ENCODE measurements at places on chromosomes 6 and 20.

- DNase-seq, result no peak
Observed at GRCh38 chr6:11571073-11571472, 33.5 kb downstream of the TMEM170B start.

- no peak for DNase-seq
Observed at GRCh38 chr20:8489094-8489883, 357.2 kb downstream of the PLCB1 start.

- DNase-seq, result no peak
Observed at GRCh38 chr20:37498066-37498665, 22.9 kb upstream of the NNAT start.

- no peak for DNase-seq
Observed at GRCh38 chr6:47714802-47715201, 16.4 kb downstream of the ADGRF4 start.

- no peak for DNase-seq
Observed at GRCh38 chr20:10330071-10330470, 104.0 kb downstream of the MKKS start.

DNA sequence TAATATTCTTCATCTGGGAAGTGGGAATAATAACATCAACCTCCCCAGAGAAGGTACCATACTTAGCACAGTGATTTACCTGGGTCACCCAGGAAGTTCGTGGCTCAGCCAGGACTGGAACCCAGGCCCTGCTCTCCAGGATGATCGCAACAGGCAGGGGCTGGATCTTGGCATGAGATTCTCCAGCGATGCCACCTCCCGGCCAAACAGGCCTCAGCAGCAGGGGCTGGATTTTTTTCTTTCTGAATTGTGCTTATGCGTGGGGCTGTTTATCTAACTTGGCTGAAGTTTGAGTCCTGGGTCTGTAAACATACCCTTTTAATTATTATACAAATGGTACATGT is 129.5 kb upstream of the PTPN1 start:
- no peak for DNase-seq

GRCh38 chr6:36636687-36637418 is 41.7 kb upstream of the CDKN1A start:
- no peak for DNase-seq

- DNase-seq, result no peak
Observed at GRCh38 chr6:133542056-133542821, 301.1 kb downstream of the EYA4 start.

- no peak for DNase-seq
Observed at GRCh38 chr6:1068068-1068467, 243.8 kb upstream of the FOXQ1 start.

- DNase-seq, result no peak
Observed at GRCh38 chr6:91340896-91341395, 754.1 kb upstream of the MAP3K7 start.

- DNase-seq, result no peak
Observed at GRCh38 chr6:158751921-158752320, 67.2 kb downstream of the EZR start.

GRCh38 chr6:69370763-69371162 is 426.0 kb downstream of the LMBRD1 start:
- DNase-seq, result no peak

DNA sequence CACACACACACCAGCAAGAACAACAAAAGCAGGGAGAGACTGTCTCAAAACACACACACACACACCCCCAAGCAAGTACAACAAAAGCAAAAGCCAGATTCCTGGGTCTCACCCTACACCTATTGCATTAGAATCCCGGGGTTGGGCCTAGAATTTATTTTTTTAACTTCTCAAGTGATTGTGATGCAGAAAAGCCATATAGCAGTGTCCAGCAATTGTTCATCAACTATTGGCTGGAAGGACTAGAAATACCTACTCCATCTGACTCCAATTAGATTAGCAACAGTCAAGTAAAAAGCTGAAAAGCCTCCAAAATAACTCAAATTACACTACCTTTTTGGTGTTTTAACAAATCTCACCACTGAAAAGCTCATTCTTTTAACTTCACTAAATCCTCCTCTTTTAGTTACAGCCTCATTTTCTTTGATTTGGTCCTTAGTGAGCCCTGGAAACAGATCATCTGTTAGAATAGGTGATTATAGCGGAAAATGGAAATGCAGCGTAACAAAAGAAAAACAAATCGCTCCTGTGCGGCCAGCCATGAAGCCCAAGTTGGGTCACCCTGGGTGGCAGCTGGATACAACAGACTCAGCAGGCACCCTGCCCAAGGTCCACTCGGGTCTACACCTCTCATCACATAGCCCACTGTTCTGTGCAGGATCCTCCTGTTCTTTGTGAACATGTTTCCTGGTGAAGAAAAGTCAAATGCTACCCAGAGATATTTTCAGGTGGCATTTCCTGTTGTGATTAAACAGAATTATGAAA is 38.7 kb downstream of the STAU1 start:
- no peak for DNase-seq

GRCh38 chr20:330233-331149 is 5.1 kb downstream of the SOX12 start:
- peak; percentile 79 for DNase-seq

GRCh38 chr20:18443886-18444285 is 22.9 kb downstream of the DZANK1 start:
- DNase-seq, result no peak

- DNase-seq, result no peak
Observed at GRCh38 chr6:108800427-108800864, 47.8 kb upstream of the ARMC2 start.

GRCh38 chr6:34027445-34027936 is 118.4 kb downstream of the GRM4 start:
- DNase-seq, result peak; percentile 63

DNA sequence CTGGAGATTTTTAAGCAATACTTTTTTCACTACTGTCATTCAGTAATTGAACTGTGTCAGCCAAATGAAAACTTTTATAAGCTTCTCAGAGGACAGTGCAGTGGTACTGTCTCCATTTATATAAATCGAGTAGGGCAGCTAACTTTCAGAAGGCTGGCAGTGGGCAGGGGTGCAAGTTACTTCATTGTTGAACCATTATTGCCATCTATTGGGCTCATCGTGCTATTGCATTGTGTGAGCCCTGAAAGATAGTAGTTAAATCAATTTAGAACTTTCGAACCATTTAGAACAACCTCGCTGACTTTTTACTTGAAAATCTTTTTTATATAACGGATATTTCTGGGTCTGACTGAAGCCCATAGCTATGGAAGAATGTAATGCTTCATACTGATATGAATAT is 347.8 kb upstream of the PLCB4 start:
- peak; percentile 43 for DNase-seq

DNA sequence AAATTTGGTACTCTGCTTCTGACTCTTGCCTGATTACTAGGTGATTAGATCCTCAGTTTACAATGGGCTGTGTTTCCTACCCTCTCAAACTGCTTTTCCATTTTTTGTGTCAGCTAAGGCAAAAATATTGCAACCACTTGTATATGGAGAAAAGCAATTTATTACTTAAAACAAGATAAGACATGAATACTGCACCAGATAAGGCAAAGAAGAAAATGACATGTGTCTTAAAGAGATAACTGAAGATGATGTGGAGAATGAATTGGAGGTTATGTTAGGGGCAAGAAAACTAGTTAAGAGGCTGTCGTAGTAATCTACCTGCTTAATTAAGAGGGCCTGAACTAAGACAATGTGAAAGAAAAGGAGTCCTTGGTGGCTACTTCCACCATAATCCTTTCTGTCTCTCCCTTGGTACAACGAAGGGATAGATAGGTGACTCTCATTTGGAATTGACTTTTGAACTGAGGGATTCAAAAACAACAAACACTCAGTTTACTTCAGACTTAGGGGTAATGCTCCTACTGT is 16.3 kb upstream of the REV3L start:
- DNase-seq, result no peak

DNA sequence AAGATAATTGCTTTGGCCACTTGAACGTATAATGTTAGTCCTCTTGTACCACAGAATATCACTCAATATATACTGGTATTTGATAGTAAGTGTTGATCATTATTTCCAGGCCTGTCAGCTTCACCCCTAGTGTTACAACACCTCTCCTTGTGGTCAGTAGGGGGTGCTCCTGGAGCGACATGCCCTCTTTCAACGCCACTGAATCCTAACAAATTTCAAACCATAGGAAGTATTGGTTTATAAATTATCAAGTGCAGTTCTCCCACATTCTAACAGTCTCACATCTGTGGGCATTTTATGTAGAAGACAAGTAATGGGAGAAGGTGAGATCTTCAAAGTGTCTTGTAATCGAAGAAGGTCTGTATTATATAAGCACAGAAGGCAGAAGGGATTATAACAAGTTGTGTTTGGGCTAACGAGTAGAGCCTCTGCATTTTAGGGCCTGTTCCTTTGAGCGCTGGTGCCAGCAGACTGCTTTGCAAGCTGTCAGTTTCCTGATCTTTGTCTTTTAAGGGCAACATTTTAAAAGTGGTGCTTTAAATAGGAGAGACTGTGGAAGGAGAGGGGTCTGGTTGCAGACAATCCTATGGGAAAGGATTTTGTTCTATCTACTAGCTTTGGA is 57.1 kb upstream of the CEP162 start:
- no peak for DNase-seq

DNA sequence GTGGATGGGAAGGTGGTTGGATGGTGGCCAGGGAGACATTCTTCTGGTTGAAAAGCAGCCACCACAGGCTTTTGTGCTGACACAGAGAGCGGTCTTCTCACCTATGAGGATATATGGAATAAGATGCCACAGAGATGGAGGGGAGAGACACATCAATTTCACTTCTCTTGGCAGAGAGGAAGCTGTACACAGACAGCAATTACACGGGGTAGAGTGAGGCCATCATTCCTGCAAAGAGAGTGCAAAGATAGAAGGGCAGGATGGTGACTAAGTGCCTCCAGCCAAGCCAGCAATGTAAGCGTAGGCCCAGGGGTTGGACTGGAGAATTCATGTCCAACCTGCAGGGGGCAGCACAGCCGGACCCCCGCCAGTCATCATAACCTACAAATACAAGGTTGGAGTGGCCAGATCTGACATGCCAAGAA is 56.4 kb downstream of the NRN1 start:
- no peak for DNase-seq

DNA sequence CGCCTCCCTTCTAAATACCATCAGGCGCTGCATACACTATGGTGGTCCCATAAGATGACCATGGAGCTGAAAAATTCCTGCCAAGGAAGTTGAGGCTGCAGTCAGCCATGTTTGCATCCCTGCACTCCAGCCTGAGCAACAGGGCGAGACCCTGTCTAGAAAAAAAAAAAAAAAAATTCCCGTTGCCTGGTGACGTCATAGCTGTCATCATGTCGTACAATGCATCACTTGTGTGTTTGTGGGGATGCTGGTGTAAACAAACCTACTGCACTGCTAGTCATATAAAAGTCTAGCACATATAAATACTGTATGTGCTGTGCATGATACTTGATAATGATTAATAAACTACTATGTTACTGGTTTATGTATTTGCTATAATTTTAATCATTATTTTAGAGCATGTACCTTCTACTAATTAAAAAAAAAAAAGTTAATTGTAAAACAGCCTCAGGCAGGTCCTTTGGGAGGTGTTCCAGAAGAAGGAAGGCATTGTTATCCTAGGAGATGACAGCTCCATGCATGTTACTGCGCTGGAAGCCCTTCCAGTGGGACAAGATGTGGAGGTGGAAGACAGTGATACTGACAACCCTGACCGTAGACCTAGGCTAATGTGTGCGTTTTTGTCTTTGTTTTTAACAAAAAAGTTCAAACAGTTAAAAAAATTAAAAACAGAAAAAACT is 132.6 kb downstream of the BANF2 start:
- no peak for DNase-seq
